ENCODE measurements at places on chromosomes 4 and X.
A peak's percentile ranks its signal among the peaks of the same experiment; 100 is the strongest.

DNA sequence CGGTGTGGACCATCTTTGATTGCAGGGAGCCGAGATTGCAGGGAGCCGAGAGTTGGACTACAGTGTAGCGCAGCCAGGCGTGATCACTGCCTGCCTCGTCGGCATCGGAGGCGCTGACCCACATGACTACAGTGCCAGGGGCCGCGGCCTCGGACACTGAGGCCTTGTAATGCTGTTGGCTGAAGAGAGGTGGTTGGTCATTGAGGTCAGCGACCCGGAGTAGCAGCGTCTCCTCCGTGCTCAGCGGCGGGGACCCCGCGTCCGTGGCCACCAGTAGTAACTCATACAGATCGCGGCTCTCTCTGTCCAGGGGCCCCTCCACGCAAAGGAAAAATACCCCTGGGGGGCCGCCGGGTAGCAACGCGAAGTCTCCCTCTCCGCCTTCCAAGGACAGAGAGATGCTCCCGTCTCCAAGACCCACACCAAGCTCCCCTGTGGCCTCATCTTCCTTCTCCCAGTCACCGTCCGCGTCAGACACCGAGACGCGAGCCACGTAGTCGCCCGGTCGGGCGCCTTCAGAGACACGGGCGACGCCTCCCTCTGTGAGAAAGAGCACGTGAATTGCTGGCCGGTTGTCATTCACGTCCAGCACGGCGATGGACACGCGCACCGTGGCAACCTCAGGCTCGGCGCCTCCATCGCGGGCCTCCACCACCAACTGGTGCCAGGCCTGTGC is 1.9 kb downstream of the DCHS2 start:
- DNase-seq: no peak

DNA sequence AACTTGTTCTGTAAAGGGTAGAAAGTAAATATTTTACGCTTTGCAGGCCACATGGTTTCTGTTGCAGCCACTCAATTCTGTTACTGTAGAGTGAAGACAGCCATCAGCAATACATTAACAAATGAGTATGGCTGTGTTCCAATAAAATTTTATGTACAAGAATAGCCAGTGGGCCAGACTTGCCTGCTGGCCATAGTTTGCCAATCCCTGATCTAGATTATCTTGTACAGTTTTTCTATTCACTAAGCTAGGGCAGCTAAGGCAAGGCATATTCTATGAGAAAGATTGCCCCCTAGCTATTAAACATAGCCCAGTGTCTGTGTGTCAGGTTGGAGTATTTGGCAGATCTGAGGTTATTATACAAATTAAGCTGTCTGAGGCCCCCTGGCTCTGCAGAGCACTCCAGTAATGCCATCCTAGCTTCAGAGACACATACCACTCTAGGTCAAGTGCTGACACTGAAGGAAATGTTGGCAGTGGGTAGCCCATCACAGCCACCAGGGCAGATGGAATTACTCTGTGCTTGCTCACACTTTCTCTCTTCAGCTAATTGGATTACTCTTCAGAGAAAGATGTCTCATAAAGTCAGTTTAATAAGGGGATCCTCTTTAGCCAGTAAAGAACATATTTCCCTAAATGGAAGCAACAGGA is 40.7 kb downstream of the MTTP start:
- no peak for DNase-seq

- no peak for DNase-seq
Measured at GRCh38 chr4:79982601-79983322, 90.3 kb downstream of the ANTXR2 start.

DNA sequence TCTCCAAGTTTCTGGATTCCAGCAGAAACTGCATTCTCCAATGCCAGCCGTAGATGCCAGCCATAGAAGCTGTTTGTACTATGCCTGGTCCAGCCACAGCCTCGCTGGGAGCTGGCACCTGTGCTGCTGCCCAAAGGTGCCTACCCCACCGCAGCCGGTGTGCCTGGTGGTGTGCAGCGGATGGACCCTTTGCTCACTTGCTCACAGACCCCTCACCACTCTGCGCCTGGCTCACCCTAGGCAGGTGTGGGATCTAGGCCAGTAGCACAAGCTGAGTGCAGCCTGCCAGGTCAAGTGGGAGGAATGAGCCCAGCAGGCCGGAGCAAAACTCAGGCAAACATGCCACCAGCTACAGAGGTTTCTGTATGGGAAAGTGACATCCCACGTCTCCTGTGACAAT is 463.2 kb downstream of the ADGRL3 start:
- DNase-seq: no peak

GRCh38 chrX:17584248-17584681 is 153.0 kb upstream of the SCML1 start:
- DNase-seq: no peak

DNA sequence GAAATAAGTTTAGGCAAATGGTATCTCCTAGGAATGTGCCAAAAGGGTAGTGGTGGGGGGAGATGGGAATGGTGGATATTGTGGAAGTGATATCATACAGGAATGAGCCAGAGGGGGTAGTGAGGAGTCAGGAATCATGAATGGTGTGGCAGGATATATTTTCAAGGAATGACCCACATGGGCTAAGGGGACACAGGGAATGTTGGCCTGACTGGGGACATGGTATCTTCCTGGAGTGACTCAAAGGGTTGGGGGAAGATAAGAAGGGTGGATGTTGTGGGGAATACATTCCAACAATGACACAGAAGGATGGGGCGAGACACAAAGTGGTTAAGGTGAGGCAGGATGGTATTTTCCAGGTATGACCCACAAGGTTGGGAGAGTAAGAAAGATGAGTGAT is 60.6 kb downstream of the MAOA start:
- no peak for DNase-seq

DNA sequence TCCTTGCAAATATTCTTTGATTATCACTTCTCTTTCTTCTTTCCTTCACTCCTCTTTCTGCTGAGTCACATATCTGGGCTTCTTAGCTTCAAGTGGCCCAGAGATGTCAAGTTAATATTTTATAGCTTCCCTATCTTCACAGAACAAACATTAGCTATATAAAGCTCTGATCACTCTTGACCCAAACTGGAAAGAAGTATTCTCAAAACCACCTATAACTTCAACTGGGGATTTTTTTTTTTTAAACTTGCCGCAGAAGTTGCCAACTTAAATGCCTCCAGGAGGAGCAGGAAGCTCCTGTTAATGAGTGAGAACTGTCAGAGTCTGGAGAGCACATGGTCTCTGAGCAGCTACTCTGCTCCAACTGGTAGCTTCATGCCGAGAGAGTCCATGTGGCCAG is 233.3 kb upstream of the EDNRA start:
- DNase-seq: no peak

DNA sequence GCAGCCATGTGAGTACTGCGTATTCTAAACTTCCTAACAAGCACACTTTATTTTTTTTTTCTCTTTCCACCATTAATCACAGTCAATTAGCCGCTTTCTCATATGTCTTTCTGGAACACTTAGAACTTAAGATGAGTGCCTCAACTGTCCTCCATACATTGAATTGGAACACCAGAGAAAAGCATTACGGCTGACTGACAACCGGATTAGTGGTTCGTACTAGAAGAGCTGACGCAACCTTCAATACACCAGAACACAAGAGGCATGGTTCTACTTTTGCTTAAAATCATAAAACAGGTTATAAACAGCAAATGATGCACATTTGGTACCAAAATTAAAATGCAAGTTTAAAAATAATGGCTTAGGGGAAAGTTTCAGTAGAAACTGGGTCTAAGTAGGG is 3.3 kb downstream of the TMEM47 start:
- DNase-seq: no peak

- peak; percentile 45 for DNase-seq
Measured at GRCh38 chr4:36255577-36255976, 11.3 kb upstream of the ARAP2 start.

DNA sequence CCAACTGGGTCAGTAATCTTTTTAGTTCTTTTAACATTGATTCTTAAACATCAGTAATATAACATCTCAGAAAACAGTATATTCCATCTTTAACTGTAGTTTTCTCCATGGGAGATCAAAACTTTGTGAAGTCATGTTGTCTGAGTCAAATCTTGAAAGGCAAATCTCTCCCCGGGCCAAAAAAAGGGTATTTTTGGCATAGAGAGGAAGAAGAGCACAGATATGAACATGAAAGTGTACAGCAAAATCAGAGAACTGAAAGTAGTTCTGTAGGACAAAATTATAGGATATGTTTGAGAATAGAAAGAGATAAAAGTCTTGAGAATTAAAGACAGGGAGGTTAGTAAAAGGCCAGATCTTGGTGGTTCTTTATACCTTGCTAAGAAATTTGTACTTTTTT is 176.4 kb upstream of the GYPA start:
- no peak for DNase-seq

DNA sequence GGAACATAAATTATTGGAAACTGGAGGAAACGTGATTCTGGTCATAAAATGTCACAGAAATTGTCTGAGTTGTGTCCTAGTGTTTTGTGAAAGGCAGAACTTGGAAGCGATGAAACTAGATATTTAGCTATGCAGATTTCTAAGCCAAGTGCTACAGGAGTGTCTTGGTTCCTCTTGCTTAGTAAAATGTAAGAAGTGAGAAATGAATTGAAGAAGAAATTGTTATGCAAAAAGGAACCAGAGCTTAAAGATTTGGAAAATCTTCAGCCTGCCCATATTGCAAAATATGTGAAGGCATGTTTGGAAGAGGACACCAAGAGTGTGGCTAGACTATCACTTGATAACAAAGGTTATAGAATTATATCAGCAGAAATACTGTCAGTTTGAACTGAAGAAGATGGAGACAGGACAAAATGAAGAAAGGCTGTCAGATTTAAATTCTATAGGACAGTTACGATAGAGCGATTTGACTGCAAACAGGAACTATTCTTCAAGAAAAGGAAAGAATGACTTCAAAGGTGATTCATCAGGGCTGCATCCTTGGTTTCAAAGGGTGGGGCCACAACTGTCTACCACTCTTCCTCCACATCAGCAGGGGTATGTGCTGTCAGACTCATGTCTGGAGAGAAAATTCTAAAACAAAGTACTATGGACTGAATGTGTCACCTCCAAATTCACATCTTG is 9.4 kb upstream of the CDS1 start:
- DNase-seq: no peak

DNA sequence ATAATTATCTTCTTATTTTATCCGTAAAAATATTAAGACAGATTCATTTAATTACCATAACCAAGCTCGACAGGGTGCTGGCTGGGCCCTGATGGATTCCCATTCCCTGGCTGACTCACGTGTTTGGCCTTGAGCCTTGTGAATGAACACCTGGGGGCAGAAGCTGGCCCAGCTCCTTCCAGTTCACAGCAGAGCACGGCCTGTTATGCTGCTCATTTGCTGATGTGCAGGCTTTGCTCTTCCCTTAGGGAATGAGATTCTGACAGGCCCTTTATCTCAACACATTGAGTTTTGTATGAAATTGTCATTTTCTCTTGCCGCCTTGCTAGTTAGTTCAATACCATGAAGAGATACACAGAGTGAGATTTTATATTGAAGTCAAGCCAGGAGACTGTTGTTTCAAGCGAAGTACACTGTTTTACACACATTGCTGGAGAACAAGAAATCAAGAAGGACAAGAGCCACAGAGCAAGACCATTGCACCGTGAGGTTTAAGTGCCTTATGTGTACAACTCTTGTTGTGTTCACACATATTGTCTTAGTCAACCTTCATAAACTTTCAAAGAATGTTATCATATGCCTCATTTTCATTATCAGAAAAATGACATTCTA is 1583.3 kb downstream of the STIM2 start:
- no peak for DNase-seq

DNA sequence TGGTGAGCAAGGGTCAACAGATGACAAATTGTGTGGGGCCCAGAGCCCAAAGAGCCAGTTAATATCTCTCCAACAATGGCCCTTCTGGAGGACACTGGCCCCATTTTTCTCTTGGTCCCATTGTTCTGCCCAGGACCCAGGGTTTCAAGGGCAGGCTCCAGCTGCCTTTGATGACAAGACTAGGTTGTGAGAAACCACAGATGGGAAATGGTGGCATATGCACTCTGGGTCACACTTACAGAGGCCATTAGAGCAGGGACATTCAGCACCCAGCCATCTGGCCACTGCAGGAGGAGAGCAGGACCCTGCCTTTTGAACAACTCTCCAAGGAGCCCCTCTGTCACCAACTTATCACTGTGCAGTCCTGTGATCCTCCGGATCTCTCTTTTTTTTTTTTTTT is 49.7 kb upstream of the KIAA1210 start:
- DNase-seq: no peak

DNA sequence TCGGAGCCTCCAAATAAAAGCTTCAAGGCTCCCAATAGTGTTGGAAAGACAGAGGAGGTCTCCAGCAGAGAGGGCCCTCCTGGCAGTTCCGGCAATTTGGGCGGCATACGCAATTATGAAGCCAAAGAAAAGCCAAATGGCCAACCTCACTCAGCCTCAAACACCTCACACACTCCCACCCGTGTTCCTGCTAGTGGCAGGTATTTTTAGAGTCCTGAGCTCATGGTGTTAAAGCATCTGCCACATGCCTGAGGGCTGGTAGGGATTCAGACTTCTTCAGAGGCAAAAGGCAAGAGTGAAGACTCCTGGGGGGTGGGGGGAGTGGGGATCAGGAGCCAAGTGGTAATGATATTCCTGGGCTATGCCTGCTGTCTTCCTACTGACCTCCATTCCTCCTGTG is 7.4 kb downstream of the RAB33A start:
- DNase-seq: no peak

- DNase-seq: no peak
Measured at GRCh38 chr4:124903995-124904722, 191.6 kb upstream of the ANKRD50 start.

- no peak for DNase-seq
Measured at GRCh38 chr4:83858131-83858530, 322.2 kb downstream of the GPAT3 start.

- DNase-seq: no peak
Measured at GRCh38 chrX:134013092-134013497, 27.7 kb upstream of the GPC3 start.

DNA sequence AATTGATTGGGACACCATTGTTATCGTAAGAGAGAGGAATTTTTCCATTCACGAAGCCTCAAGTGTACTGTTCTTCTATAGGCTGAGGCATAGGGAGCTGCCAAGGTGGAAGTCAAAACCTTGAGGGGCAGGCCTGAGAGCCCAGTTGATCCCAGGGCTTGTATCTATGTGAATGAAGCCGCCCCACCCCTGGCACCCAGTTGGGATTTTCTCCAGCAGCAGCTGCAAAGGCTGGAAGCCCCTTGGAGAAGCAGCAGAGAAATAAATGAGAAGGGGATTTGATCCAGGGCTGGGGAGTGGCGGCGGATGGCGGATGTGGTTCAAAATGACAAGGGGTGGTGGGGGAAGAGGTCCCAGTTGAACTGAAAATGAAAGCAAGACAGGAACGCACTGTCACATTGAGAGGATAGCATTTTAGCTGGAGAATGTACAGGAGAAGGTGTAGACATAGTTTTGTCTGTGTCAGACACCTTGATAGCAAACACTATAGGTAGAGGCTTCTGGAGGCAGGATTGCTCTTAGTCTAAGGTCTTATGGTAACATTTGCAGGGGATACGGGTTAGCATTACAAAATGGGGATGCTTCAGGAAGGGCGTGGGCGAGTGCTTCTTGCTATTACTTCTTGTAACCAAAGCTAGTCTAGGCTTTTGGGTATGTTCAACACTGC is 32.6 kb downstream of the DOCK11 start:
- peak; percentile 11 for DNase-seq

DNA sequence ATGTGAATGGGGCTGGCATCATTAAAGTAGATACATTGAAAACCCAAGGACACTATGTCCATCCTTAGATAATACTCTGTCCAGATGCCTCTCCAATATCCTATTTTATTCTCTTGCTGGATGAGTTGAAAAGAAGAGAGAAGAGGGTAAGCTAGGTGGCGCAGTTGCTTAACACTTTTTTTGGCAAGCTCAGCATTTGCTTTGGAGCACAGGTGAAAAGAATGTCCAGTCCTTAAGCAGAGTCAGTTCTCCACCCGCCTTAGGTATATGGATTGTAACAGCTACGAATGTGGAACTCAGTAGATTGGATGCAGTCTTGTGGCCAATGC is 208.4 kb downstream of the NWD2 start:
- no peak for DNase-seq
